Activated CD8-positive, alpha-beta T cell treated with anti-CD3 and anti-CD28 coated beads for 36 hours (primary cell): ENCODE measurements at places on chromosomes 2 and 18. TPM values are rescaled to one million over a fixed set of nuclear protein-coding genes. Genes with fewer than 3 reads are reported as not detected.

The GAL3ST2 gene
- 0.95 TPM for total RNA-seq

DNA sequence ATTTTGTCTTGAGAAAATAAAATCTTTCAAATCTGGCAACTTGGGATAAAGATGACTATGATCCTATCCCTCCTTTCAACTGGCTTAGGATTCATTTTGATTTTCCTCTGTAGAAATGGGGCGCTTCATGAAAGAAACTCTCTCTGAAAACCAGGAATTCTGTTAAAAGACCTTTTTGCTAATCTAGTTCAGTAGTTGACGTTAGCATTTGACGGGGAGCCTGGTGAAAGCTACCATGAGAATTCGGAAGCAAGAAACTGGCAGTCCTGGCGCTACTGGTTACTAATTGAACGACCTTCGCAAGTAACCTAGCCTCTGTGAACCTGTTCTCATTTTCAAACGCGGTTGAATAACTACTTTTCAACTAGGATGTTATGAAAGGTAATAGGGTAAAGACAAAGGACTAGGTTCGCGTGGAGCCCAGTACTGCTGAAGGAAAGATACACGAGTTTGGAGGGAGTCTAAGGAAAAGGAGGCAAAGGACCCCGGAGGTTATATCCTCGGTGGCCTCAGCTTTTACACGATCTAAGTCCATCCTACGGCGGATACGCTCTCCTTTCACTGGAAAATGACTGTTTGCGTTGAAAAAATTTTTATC is 604 bp upstream of the STK11IP start:
- DNase-seq: no peak

- DNase-seq: no peak
Measured at GRCh38 chr2:165425556-165425955, 43.9 kb upstream of the CSRNP3 start.

DNA sequence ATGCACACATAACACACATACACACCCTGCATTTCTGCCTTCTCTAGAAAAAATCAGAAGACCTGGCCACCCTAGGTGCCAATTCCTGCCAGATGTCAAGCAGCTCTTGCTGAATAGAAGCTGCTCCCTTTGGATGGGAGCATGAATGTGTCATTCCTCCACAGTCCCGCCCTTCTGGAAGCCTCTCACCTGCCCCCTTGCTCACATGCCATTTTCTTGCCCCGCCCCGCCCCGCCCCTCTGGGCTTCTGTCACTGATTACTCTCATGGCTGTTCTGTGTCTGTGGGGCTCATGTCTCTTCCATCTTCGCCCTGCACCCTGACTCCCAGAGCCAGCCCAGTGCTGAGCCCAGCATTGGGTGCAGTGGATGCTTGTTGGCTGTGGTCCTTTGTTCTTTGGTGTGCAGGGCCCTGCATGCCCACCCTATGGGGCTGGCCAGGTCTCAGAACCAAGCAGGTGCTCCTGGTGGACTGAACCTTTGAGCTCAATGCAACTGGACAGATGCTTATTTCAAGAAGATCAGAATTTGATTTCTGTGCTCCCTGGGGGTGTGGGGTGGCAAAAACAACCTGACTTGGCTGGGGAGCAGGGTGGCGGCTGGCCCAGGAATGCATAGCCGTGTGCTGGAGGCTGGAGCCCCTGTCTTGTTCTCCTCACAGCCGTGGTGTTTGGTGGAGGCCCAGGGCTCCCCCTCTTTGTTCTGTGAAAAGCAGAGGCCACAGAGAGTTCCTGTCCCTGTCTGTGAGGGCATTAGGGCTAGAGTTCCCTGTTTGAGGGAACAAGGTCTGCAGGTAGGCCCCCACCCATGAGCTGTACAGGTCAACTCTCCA is 140.6 kb upstream of the GLI2 start:
- no peak for DNase-seq

DNA sequence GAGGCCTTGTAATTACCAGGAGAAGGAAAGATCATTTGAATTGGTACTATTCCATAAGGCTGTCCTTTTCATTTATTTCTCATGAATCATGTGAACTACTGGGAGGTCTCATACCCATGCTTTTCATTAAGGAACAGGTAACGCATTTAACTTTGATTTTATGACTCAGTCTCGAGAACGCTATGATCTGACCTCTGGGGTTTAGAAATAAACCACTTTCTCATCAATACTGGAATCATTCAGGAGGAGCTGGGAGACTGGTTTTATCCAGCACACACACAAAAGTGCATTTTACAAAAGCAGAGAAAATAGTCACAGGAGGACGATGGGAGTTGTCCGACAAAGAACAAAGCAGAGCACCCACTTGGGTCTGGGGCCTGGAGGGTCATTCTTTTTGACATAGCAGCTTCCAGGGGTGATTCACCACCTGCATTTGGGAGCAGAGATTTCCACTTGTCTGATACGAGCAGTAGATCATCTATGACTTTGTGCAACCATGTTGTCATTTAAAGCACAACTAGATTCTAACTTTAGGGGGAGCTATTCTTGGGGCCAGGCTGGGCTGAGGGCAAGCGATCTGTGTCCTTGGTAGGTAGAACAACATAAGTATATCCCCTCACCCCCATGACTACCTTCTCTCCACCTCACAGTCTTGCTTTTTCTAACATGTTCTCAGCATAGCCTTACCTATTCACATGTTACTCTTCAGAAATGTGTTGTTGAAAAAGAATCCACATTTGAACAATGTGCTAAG is 95.9 kb upstream of the SCG2 start:
- DNase-seq: no peak

DNA sequence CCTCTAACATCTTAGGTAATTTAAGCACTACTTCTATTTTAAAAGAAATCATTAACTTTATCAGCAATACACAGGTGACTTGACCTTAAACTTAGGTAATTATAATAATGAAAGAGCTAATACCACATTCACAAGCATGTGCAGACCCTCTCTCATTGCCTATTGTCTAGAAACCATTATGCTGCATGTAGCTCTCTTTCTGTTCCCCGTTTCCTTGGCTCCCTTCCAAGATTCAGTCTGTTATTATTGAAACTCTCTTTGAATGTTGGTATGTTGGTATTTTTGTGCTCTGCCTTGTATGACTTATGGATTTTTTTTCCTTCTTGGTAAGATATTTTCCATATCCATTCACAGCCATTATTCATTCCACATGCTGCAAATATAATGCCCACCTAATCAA is 201.2 kb downstream of the CDCA7 start:
- no peak for DNase-seq

- no peak for DNase-seq
Measured at GRCh38 chr18:33720133-33720532, 142.1 kb downstream of the ASXL3 start.

DNA sequence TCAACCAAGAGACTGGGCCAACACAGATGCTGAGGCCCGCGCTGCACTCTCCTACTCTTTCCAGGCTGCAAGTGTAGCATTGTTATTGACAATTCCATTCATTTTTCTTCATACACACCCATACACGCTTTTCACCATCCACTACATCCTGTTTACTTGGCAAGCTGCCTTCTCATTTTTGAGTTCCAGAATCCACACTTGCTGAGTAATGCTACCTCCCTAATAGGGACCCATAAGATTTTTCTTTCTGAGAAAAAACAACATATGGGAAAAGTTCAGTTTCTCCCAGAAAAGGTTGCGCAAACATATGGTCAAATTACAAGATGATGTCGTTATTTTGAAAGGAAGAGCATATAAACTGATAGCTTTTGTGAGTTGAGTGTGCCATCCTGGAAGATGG is 3.3 kb upstream of the NETO1 start:
- no peak for DNase-seq

The TTR gene
- total RNA-seq: not detected

GRCh38 chr18:686339-687111 is 25.9 kb downstream of the ENOSF1 start:
- no peak for DNase-seq

The G6PC2 gene
- total RNA-seq: not detected

DNA sequence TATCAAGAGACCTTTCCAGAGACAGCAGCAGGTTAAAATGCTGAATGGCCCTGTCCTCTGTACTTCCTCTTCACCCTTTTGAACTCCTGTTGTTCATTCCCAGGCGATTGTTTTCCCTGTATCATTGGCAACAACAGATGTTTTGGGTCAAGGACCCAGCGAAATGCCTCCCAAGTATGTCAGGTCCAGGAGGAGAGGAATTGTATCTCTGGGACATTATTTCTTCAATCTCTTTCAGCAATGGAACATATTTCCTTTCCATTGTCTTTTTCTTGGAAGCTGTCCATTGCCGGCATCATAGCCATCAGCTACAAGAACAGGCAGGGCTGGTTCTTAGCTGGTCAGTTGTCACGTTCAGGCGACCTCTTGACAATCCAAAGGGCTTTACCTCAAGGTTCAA is 76.2 kb downstream of the NRP2 start:
- DNase-seq: no peak

DNA sequence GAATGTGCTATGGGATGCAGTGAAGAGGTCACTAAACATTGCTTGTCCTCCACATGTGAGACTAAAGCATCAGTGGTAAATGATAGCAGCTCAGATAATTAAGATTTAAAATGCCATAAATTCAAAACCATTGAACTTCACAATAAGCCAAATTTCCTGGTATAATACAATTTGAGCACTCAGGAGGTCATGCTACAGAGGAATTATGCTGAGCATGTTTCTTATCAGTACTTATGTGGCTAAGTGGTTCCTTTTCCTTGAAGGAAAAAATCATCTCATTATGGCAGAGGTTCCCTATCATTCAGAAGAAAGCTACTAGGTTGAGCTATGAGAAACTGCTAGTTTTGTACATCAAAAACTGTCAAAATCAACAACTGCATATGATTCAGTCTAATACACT is 156.6 kb downstream of the AGPS start:
- DNase-seq: no peak
